ENCODE measurements at places on chromosomes 4 and X. TPM values are rescaled to one million over a fixed set of nuclear protein-coding genes. Genes with fewer than 3 reads are reported as not detected.

DNA sequence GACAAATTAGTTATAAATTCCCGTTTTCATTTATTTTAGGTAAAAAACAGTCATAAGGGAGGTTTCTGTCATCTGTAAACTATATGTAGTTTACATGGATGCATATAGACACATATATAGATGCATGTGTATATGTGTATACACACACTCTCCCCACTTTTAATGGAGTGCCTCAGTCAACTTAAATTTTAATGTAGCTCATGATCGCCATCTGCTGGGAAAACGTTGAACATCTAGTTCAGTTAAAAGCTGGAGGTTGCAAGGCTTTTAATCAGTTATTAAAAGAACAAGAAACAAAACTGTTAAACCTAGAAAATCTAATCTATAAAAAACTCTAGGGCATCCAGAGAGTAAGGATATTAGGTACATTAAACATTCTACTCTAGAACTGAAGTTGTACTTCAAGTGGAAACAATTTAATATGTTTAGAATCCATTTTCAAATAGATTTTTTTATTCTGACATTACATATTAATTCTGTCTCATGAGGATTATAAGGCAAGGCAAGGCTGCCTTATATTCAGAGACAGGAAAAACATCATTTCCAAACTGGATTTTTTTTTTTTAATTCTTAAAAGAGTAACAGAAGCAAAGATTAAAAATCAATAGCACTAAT is 122.6 kb downstream of the SHISA3 start:
- peak; percentile 36 for DNase-seq

DNA sequence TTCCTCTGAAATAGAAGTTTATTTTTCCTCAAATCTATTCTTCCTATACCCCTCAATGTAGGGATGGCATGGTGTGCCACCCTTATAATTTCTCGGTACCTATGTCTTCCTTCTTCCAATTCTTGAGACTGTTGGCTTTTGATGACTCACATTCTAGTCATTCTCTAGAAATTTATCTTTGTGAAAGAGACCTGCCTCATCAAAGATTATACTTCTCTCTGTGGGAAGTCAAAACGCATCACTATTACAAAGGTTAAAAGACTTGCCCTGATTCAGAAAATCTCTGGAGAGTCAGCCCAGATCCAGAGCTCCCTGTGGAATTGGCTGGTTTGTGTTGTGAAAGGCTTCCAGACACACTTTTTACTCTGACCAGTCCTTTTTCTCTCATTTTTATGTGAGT is 65.9 kb upstream of the FSTL5 start:
- no peak for DNase-seq

HERC5 gene
- total RNA-seq: 5.6 TPM

- DNase-seq: no peak
Measured at GRCh38 chrX:24242649-24243175, 71.2 kb downstream of the SUPT20HL2 start.

DNA sequence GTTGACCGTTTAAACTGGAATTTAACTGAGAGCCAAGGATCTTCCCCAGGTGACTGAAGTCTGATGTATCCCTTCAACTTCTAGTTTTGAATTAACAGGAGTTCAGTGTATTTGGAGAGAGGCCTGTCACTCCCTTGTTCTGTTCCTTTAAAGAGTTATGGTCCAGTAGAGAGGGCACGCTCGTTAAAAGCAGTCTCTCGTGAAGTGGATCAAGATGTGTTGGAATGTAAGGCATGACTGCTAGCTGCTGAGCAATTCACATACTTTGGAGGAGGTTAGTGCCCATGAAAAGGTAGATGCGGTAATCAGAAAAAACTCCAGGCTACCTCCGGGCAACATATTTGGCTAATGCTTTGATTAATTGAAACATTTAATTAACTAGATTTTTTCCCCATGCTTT is 65.7 kb downstream of the SHROOM2 start:
- no peak for DNase-seq

NPFFR2 gene
- not detected for total RNA-seq

DNA sequence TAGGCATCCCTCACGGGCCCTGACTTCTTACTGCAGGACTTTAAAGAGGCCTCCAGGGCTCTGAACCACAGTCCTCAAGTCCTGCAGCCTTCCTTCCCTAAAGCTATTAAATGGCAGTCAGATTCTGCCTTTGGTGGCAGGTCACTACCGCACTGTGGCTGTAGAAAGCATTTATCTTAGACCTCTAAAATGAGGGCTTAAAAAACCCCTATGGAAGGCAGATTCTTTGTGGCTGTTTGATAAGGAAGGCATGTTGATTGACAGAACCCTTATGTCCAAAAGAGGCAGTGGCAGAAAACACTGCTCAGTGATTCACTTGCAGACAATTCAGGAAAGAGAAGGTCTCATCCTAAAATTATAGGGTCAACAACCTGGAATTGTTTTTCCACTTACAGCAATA is 79.2 kb downstream of the FBXL5 start:
- DNase-seq: no peak

DNA sequence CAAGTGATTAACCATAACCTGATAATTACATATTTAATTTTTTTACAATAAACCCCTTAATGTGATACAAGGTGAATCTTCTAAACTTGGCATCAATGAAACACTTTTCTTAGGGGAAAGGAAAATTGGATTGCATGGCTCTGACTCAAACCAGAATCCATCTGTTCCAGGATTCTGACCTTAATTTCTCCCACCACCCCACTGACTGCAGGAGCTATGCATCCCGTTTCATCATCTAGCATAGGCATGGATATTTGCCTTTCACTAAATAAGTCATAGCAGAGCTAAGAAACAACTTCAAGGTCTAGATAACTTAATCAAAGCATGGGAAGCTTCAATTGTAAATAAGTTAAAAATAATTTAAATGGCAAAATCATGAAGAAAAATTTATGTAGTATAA is 156.3 kb downstream of the BTC start:
- DNase-seq: no peak

DNA sequence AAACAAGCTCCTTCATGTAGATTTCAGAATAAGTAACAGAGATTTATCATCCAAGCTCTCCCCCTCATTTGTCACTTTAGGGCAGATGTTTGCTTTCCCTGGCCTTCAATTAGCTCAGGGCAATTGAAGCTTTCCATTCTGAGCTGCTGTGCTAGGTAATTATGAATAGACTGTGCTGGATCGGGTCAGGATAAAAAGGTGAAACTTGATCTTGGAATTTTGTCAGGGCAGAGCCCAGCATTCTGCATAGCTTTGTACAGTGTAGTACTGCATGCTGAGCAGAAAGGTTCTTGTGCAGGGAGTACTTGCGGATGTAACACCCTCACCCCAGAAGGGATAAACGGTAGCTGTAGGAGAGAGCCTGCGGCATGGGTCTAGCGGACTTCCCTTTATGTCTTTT is 64.0 kb upstream of the CLDN34 start:
- DNase-seq: no peak

WDR17 gene
- 3.5 TPM for total RNA-seq

DNA sequence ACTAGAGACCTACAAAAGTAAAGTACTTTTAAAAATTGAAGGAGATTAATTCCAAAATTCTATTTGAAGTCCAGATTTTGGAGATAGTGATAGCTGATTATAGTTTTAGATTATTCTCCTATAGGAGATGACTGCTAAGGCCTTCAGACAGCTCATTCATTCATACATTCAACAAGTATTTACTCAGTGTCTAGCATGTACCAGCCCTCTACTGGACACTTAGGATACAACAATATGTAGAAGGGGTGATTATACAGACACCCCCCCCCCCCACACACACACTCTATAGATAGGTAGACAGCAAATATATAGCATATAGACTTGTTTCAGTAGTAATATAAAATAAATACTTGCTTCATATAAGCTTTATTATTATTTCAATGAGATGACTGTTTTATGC is 60.4 kb upstream of the TAF9B start:
- no peak for DNase-seq

- DNase-seq: no peak
Measured at GRCh38 chr4:121943941-121944340, 7.9 kb downstream of the TRPC3 start.

DNA sequence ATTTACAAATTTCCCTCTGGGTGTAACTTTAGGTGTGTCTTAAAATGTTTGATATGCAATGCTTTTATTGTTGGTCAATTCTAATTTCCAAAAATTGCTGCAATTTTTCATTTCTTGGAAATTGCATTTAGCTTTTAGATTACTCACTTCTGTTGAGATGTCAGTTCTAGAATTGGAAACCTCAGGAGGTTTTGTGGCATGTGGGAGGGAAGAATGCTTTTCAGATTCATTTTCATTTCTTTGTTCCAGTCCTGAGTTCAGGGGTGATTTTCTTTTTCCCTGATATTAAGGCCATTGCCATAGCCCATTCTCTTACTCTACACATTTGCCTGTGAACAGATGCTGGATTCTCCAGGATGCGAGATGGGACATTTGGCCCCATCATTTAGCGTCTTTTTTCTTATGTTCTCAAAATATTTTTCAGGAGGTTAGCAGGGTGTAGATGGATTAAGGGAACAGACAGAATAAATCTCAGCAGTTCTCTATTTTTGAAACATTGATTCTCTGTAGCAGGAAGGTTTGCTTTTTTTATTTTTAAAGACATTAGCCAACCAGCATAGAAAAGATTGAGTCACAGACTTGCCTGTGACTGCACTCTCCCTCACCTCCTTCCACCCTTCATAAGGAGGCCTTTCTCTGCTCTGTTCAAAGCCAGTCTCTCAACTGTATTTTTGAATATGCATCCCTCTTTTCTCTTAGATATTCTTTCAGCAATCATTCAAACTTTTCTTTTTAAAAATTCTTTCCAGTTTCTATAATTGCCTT is 238.4 kb upstream of the ANXA3 start:
- no peak for DNase-seq

GRCh38 chrX:54180403-54180802 is 2.7 kb downstream of the FAM120C start:
- no peak for DNase-seq

GRCh38 chr4:7263166-7263565 is 70.8 kb downstream of the SORCS2 start:
- DNase-seq: no peak
